Cortex of kidney (tissue), 1 donor: ENCODE measurements at places on chromosomes 5 and 9.

DNA sequence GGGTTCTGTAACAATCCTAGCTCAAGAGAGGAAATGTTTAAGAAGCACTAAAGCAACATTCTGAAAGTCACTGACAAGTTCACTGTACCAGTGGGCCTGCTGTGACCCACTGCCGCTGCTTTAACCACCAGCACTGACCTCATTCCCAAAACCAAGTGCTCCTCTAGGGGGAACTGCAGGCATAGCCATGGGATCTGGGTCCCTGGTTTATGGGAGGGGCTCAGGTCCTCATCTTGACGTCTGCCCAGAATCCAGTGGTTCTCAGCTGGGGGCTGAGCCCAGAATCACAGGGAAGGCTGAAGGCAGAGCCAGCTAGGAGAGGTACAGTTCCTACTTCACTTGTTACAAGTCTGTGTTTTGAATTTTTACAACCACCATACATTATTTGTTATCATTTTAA is 36.1 kb upstream of the SLC2A8 start:
- no peak for DNase-seq

DNA sequence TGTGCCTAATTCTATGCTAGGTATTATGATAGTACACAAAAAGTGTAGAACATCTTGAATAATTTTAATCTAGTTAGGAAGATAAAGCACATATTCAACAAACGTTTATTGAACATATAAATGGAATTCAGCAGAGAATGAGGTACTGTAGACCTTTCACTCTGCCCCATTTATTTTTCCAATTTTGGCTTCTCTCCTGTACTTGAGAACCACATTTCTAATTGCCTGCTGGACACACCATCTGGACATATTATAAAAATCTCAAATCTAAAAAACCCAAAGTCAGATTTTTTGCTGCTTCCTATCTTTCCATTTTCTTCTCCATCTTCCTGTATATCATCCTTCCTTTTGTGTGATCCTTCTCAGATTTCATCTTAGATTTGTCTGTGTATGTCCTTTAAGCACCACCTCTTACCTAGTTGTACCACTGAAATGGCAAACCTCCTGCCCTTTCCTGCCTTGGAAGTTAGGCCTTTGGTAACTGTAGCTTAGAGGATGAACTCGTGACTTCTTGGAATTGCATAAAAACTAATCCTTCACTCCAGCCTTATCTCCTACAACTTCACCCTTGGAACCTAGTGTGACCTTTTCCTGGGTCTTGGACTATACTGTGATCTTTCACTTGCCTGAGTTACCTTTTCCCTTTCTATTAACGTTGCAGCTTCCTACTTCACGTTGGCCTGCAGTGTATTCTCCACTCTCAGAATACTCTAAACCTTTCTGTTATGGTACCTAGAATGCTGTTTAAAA is 8.8 kb downstream of the SLC26A2 start:
- no peak for DNase-seq

DNA sequence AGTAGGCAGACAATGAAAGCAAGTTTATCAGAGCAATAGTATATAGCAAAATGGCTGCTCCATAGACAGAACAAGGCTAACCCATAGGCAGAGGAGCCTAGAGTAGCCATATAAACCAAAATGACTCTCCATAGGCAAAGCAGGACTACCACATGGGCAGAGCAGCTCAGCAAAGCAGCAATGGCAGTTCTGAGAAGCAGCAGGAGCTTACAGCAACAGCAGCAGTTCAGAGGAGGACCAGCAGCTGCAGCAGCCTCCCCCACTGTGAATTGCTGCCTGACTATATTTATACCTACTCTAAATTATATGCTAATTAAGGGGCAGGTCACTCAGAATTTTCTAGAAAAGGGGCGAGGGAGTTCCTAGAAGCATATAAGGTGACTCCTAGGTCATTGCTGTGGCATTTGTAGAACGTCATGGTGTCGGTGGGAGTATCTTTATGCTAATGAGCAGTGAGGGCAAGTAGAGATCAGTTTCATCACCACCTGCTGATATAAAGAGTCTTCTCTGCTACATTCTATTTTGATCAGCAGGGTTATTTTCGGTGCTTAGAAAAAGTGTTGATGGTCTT is 1115.5 kb downstream of the DTWD2 start:
- DNase-seq: no peak

DNA sequence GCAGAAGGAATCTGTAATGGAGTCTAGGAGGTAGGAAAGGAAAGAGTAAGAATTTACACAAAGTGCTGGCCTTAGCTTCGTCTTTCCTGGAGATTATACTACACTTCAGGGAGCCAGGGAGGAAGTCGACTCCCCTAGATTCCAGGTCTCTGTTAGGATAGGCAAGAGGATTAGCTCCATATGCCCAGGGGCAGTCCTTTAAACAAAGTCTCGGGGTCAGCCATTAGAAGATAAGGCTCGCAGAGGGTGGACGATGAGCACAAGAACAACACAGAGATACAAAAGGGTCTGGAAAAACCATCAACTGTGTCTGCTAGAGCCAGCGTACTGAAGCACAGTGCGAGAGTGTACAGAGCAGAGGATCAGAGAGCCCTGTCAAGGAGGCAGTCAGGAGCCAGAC is 344.7 kb upstream of the TNC start:
- no peak for DNase-seq

GRCh38 chr5:78405829-78406750 is 45.7 kb downstream of the SCAMP1 start:
- DNase-seq: no peak

DNA sequence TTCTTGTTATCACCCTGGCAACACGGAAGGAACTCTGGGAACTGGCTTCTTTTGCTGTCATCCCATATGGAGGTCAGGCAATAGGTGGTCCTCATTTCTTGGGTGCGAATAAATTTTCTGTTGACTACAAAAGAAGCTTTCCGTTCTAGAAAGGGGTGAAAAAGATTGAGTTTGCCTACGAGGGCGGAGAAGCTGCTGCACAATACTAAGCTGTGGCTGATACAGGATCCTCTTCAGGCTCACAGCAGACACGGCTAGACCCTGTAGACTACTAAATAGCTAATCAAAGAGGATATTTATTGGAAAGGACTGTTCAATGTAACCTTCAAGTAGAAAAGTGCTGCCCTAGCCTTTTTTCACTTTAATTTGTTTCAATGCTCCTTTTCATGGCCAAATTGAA is 58.1 kb downstream of the TJP2 start:
- DNase-seq: no peak

- DNase-seq: no peak
Observed at GRCh38 chr5:115548683-115549082, 4.1 kb upstream of the FEM1C start.

- no peak for DNase-seq
Observed at GRCh38 chr5:24816206-24816605, 171.4 kb upstream of the CDH10 start.

DNA sequence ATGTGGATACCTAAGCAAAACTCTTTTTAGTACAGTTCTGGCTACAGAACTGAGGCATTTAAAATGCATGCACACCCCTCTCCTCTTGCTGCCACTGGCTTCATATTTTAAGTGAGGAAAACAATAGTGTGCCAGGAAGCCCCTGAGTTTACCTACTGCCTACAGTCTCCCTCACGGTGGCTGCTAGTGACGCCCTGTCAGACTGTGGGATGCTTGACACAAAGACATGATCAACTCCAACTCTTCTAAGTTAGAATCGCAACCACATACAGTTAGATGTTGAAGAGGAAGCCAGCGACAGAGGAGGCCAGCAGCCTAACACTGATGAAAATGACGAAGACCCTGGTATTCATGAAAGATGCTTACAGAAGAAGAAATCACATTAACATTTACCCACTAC is 1.3 kb downstream of the SEC16A start:
- DNase-seq: no peak

DNA sequence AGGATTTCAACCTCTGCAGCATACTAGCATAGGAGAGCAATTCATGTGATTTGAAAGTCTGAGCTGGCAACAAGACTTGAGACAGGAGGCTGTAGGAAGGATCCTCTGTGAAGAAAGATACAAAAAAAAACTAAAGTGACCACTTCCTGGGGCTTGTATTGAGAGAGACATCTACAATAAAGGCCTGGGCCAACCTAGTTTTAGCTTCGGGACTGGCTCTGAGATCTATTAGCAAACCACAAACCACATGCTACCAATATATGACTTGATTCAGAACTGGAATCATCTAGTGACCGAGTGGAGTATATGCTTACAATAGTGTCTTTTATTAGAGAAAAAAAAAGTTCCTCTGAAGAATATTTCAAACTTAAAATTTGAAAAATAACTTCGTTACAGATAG is 1448.9 kb upstream of the CDH6 start:
- no peak for DNase-seq

DNA sequence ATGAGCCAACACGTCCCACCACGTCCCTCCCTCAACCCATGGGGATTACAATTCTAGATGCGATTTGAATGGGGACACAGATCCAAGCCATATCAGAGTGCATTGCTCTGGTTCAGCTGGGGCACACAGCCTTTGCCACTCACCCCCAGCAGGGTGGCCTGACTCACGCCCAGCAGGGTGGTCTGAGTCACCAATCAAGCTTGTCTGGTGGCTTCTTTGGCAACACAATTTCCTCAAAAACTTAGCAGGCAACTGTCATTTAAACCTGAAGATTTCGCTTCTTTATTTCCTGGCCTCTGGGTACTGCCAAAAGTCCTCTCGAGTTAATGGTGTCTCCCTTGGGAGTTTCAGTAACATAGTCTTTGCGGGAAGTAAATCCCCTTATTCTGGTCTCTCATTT is 16.3 kb upstream of the SEMA5A start:
- no peak for DNase-seq
